ENCODE measurements at places on chromosomes 2 and 18.
A peak's percentile ranks its signal among the peaks of the same experiment; 100 is the strongest.

- no peak for DNase-seq
Measured at GRCh38 chr2:217095511-217096205, 235.8 kb upstream of the TNP1 start.

GRCh38 chr2:162072976-162073887 lies 783 bp downstream of the DPP4 start:
- DNase-seq: no peak

- DNase-seq: no peak
Measured at GRCh38 chr18:69885841-69886531, 61.7 kb downstream of the CD226 start.

- peak; percentile 77 for DNase-seq
Measured at GRCh38 chr18:76480913-76481312, 14.1 kb downstream of the ZNF516 start.

DNA sequence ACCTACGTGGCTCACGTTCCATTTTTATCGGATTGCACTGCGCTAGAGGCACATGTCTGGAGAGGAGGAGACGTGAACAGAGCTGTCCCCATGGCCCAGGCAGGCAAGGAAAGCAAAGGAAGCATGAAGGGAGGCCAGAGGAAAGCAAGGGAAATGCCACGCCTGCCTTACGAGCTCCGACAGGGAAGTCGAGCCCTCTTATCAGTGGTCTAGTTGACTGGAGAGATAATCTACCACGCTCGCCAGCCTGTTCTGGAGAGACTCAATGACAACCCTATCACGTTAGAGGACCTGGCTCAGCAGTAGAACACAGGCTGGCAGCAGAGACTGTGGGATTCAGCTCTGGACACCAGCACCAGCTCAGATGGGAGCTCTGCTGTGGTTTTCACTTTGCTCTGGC lies 202.6 kb upstream of the ID2 start:
- DNase-seq: no peak

DNA sequence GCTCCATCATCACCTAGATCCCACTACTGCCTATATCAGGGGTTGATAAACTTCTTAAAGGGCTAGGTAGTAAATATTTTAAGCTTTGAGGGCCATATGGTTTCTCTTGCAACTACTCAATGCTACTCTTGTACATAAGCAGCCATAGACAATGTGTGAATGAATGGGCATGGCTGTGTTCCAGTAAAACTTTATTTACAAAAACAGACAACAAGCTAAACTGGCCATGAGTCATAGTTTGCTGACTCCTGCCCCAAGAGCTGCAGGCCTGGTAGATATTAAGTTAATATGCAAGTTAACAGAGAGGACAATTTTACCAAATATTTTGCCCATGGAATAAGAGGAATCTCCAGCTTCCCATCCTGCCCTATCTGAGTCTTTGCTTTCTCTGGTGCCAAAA lies 29.8 kb upstream of the MYO3B start:
- no peak for DNase-seq

DNA sequence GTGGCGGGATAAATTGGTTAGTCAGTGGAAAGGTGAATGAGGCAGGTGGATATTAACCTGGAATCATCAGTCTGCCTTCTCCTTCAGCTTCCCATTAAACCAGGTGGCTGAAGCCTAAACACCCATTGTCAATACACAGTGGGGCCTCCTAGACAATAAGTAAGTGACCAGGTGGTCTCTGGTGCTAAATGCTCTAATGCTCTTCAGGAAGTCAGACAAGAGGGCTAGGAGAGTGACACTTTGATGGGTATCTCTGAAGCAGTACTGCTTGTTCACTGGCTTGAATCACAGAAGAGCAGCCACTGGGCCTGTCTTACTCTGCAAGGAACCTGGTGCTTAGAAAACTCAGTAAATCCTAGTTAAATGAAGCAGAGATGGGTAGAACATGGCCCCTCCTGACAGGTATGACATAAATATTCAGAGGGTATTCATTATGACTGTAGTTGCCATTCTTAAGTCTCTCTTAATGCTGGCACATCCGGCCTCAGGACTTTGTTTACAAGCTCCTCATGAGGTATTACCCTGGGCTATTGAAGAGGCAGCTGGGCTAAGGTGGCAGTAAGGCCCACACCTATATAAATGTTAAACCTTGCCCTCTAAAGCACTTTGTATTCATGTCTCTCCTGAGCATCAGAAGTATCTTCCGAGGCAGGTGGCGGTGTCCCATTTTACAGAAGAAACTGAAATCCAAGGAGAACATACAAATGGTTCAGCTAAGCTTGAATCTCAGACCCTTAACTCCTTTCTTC lies 104.9 kb downstream of the NCK2 start:
- DNase-seq: no peak

- no peak for DNase-seq
Measured at GRCh38 chr2:45851576-45852304, 200.3 kb downstream of the PRKCE start.

- DNase-seq: no peak
Measured at GRCh38 chr2:169260846-169261642, 101.3 kb downstream of the LRP2 start.

DNA sequence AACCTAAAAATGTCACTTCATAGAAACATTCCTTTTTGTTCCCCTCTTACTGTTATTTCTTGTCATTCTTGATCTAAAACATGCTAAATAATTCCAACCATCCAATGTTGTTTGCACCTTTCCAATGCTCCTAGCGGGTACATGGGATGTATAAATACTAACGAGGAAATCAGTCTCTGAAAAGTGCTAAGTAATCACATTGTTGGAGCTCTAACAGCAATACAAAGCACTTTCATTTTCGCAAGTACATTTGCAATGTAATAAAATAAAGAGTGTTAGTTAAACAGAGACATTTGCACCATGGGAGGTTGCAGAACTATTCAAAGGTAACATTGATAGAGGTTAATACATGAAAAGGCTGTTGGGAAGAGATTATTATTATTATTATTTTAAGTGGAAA lies 286.2 kb upstream of the ACVR2A start:
- DNase-seq: no peak
